ENCODE measurements at places on chromosomes 12 and 14. TPM values are rescaled to one million over a fixed set of nuclear protein-coding genes. Genes with fewer than 3 reads are reported as not detected.

Gene FAM181A
- not detected for total RNA-seq

Gene ALX1
- total RNA-seq, result 53.8 TPM

Gene FAM222A
- 3.2 TPM for total RNA-seq

Gene NRIP2
- not detected for total RNA-seq

Gene APOF
- not detected for total RNA-seq

Gene ZDHHC22
- not detected for total RNA-seq

Gene MTRFR
- 7.7 TPM for total RNA-seq

Gene OTUB2
- 1.3 TPM for total RNA-seq

Gene WNT1
- not detected for total RNA-seq

Gene REC8
- 29.0 TPM for total RNA-seq

Gene RPGRIP1
- not detected for total RNA-seq

Gene HOXC9
- not detected for total RNA-seq

Gene AVPR1A
- not detected for total RNA-seq

Gene ADIPOR2
- total RNA-seq, result 66.5 TPM

Gene HOXC10
- 5.7 TPM for total RNA-seq

Gene GPR135
- 2.7 TPM for total RNA-seq

Gene KRT85
- total RNA-seq, result not detected

Gene BDKRB2
- under 0.01 TPM for total RNA-seq

Gene KLRB1
- total RNA-seq, result not detected

Gene SIX6
- total RNA-seq, result not detected

Gene SELPLG
- total RNA-seq, result 1.4 TPM

Gene KRT75
- not detected for total RNA-seq

Gene PMEL
- total RNA-seq, result 8,696 TPM

Gene FKBP4
- 43.3 TPM for total RNA-seq

Gene C12orf54
- not detected for total RNA-seq

Gene PLEKHG7
- total RNA-seq, result not detected

Gene GPN3
- 13.1 TPM for total RNA-seq

Gene HPD
- not detected for total RNA-seq

Gene LRRC9
- total RNA-seq, result not detected

Gene DTX3
- total RNA-seq, result 11.3 TPM

Gene B4GALNT1
- total RNA-seq, result 11.7 TPM

Gene TGM1
- total RNA-seq, result not detected

Gene KRT71
- total RNA-seq, result not detected

Gene DNAAF2
- total RNA-seq, result 15.1 TPM

Gene TOX4
- 31.0 TPM for total RNA-seq

Measured in melanocyte of skin (primary cell).